ENCODE measurements at places on chromosomes 13 and 19.

DNA sequence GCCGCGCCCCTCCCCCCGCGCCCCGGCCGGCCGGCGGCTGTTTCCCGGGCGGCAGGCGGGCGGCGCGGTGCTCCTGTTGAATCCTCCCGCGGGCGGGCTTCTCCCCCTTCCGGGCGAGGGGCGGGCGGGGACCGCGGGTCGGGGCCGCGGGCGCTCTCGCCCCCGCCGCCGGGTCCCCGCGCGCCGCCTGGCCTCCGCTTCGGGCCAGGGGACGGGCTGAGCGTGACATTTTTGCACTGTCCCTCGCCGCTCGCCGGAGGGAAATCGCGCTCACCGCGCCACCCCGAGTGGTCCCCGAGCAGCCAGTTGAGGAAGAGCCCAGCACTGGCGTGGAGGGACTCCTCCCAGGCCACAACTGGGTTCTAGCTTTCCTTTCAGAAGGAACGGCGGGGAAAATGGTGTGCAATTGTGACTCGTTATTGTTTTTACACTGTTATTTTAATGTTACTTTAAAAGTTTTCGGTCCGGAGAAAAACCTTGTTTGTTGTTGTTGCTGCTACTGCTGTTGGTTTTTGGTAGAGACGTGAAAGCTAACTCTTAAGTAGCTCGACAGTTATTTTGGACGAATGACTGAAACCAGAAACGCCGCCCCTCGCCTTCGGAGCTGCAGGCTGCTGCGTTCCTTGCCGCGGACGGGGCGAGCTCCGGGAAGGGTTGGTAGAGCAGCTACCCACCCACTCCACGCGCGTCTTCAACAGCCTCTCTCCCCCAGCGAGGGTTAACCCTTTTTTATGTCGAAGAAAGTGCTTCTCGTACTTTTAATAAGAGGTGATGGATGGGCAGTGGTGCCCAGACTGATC lies 959 bp downstream of the PDS5B start:
- peak; percentile 76 for DNase-seq

DNA sequence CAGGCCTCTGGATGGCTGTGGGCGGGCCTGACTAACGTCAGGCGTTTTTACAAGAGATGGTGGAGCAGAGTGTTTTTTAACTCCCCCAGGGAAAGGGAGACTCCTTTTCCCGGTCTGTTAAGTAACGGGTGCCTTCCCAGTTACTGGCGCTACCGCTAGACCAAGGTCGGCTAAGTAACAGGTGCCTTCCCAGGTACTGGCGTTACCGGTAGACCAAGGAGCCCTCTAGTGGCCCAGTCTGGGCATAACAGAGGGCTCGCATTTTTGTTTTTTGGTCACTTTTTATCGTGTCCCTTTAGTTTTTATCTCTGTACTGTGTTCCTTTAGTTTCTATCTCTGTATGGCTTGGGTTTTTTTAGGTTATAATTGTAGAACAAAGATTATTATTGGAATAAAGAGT lies 10.0 kb downstream of the ZNF383 start:
- DNase-seq: peak; percentile 57

GRCh38 chr19:5251096-5252065 lies 89.2 kb downstream of the PTPRS start:
- no peak for DNase-seq

DNA sequence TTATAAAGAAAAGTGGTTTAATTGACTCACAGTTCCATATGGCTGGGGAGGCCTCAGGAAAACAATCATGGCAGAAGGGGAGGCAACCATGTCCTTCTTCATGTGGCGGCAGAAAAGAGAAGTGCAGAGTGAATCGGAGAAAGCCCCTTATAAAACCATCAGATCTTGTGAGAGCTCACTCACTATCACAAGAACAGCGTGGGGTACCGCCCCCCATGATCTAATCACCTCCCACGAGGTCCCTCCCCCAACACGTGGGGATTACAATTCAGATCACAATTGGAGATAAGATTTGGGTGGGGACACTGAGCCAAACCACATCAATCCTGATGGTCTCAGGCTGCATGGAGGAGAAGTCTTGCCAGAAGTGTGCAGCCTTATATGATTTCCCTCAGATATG lies 26.0 kb downstream of the TM9SF2 start:
- no peak for DNase-seq

DNA sequence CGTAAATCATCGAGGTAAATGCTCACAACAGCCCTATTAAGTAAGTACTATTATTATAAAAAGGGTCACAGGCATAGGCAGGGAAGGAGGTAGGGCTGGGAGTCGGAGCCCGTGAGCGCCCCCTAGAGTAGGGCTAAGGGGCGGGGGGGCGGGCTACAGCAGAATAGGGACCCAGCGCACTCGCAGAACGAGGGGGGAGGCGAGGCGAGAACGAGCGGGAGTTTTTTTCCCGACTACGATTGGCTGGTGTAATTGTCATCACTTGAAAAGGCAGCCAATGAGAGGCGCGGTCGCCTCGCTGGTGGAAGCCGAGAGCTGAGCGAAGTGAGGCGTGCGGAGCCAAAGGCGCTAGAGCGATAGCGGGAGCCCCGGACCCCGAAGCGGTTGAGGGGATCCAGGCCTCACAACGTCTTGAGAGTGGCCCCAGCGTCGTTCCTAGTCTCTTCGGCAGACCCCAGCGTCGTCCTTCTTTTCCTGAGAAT lies 24.2 kb downstream of the KEAP1 start:
- DNase-seq: peak; percentile 82

GRCh38 chr19:13404236-13404635 lies 102.0 kb downstream of the CACNA1A start:
- no peak for DNase-seq

GRCh38 chr13:36918246-36919131 lies 1.5 kb downstream of the SMAD9 start:
- DNase-seq: no peak

GRCh38 chr13:23579896-23580683 lies 9.9 kb downstream of the TNFRSF19 start:
- DNase-seq: no peak

- DNase-seq: no peak
Measured at GRCh38 chr13:74979703-74980102, 502.3 kb downstream of the TBC1D4 start.

DNA sequence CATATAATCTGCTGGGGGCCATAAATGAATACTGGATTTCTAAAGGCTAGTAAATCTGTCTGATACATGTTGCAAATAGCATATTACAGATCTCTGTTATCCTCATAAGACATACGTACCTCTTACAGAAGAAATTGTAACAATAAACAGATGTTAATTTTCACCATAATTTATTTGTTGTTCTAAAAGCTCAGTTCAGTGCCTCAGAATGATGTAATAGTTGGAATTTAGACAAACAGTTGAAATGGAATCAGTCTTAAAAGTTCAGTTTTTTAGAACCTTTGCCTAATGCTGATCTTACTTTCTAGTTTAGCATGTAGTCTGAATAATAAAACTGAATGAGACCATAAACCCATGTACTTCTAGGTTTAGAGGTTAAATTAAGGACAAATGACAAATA lies 43.1 kb downstream of the B3GLCT start:
- DNase-seq: no peak

Data from glutamatergic neuron (in vitro differentiated cells).